ENCODE measurements at places on chromosomes 7 and 10.

- peak; percentile 82 for DNase-seq
These were observed 494 bp upstream of the BMPR1A start for GRCh38 chr10:86755740-86756510.

- DNase-seq: no peak
These were observed 2.0 kb upstream of the AKR1B15 start for GRCh38 chr7:134546955-134547354.

DNA sequence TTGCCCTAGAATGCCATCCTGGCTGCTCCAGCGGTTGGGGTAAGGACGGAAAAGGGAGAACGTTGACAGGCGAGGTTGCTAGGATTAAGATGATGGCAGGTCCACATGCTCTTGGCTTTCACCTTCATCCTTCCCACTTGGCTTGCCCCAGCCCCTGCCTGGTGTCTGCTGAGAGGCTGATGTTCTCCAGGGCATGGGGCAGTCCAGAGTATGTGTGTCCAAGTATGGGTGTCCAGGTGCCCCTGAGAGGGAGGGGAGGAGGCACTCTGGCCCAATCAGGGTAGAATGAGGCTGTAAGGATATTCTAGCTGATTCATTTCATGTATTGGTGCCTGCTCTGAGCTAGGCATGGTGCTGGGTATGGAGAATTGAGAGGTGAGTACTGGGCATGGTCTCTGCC is 12.6 kb downstream of the NEURL1 start:
- no peak for DNase-seq

DNA sequence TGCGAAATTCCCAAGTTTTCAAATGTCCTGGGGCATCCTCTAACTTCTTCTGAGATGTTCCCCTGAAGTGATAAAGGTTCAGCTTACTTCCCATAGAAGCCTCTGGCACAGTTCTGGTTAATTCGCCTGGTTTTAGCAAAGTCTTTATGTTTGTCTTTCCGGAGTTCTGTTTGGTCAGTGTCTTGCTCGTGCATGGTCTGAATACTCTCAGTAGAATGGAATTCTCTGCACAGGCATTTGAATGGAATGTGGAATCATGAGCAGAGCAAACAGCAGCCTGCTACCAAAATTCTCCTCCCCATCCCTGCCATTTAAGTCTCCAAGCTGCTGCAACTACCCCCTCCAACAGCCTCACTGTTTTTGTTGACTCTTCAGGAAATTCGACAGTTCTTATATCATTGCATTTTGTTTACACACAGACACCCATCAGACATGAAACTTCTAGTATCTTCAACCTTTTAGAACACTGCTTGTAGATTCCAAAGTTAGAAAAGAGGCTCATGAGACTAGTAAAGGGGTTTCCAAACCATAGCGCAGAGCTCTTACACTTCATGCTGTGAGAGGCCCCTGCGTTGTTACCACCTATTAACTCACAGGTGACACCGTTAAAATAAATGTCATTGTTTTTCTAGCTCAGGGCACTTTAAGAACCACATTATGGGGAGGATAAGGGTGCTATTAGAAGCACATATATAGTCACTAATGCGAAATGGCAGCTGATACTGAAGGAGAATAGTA is 129.7 kb downstream of the PLCE1 start:
- DNase-seq: peak; percentile 93

GRCh38 chr7:33517191-33517590 is 387.8 kb downstream of the BBS9 start:
- no peak for DNase-seq

DNA sequence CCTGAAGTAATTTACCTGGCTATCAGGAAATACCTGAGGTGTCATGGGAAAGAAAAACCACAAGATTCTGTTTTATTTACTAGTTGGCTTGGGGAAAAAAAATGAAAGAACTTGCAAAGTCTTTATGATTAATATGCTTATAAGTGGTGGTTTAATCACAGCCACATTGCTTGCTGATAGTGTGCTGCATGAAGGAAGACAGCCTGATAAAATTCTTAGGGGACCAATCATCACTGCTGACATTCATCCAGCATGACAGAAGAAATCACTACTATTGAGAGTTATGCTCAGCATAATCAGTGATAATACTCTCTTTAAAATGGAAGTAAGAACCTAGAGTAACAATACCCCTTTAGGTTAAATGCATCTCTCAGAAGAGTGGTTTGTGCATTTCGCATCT is 150.2 kb upstream of the LRRN3 start:
- DNase-seq: peak; percentile 31

- no peak for DNase-seq
These were observed 1.5 kb upstream of the PHF14 start for GRCh38 chr7:10972174-10972573.

DNA sequence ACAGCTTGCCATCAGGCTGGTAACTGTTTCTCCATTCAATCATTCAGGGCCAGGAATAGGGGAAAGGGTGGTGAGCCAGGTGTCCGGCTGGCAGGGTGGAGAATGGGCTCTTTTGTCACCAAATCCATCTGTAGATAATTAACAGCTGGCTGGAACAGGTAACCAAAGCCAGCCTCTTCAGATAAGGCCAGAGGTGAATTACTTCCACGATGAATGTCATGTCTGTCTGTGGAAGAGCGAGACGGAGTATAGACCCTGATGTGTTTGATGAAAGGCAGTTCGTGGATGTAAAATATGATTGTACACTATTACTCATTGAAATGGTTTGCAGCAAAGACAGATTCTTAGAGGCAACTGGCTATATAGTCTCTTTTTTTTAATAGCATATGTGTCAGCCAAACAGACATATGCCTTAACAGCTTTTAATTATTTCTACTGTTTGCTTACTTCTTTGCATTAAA is 149.8 kb downstream of the KLF6 start:
- DNase-seq: no peak

DNA sequence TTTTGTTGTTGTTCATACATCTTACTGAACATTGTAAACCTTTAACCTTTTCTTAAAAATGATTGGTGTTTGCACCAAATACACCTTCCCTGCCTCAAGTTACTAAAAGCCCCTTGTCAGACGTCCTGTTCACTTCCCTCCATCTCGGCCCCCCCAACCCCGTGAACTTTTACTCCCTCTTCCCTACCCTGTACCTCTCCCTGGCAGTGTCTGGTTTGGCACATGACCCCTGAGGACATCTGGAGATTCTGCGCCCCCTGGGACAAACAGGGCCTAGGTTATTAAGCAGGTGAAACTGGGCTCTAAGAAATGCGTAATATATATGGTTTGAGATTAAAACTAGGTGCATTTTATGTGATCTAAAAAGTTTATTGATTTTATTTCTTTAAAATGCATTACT is 1.4 kb downstream of the PPP2R2D start:
- no peak for DNase-seq

DNA sequence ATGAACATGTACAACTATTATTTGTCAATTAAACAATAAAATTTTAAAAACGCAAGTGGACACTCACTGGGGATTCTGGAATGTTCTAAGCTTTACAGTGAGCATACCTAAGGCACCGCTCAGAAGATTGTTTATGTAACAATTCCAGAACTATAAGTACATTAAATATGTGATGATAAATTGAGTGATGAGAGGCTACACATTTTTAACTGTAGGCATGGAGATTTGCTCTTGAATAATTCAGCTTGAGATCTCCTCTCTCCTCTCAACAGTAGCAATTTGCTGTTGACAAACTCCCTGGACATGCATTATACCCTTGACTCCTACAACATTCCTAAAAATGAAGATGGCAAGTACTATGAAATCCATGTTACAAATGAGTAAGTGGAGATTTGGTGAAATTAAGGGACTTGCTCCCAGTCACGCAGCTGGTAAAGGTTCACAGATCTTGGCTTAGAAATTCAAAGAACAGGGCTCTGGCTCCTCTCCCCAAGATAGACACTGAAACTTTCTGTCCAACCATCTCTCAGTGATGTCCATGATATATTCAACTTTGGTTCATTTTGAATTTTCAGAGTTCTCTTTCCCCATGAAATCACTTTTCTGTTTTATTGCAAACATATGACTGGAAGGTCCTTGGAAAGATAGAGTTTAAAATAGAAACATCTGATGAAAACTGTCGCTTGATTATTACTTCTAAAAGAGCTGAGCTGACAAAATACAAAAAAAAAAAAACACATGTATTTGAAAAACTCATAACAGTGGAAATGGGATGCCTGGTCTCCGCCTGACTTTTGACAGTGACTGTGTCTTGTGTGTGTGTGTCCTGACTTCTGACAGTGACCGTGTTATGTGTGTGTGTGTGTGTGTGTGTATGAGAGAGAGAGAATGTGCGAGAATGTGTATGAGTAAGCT is 488.3 kb downstream of the TNS3 start:
- DNase-seq: peak; percentile 64

DNA sequence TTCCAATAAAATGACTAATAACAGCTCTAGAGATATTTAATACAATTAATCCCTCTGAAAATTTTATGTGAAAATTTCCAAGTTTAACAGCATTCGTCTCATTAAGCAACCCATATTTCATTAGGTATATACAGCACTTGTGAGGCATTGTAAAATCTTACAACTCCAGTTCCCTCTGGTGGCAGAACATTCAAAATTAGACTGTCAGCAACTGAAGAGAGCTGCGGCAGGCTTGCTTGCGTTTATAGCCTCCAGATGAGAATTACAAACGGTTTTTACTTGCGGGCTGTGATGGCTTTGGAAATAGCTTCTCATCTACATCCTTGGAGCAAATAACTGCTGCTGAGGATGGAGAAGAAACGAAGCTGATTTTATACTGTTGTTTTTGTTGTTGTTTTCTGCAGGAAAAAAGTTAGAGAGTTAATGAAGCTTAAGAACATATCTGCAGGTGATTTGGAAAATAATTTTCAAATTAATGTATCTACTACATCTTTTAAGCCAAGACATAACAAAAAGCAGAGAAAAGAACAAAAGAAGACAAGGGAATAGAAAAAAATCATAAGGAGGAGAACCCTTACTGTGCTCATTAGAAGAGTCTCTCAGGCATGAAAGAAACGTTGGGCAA is 171.3 kb downstream of the MAGI2 start:
- DNase-seq: peak; percentile 86

DNA sequence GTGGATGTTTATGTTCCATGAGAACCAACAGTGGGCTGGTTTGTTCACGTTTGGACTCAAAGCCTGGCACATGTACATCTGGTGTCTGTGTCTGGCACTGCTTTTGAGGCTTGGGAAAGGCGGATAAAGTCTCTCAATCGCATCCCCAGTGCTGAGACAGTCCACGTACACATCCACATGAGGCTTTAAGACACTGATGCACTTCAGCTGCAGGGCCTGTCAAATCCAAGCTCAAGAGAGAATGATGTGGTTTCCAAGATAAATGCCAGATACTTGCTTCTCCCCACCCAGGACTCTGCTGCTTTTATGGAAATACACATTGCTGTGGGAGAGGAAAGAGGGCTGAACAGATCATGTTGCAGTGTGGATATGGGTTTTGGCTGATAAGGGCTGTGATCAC is 178.4 kb downstream of the ADARB2 start:
- no peak for DNase-seq

DNA sequence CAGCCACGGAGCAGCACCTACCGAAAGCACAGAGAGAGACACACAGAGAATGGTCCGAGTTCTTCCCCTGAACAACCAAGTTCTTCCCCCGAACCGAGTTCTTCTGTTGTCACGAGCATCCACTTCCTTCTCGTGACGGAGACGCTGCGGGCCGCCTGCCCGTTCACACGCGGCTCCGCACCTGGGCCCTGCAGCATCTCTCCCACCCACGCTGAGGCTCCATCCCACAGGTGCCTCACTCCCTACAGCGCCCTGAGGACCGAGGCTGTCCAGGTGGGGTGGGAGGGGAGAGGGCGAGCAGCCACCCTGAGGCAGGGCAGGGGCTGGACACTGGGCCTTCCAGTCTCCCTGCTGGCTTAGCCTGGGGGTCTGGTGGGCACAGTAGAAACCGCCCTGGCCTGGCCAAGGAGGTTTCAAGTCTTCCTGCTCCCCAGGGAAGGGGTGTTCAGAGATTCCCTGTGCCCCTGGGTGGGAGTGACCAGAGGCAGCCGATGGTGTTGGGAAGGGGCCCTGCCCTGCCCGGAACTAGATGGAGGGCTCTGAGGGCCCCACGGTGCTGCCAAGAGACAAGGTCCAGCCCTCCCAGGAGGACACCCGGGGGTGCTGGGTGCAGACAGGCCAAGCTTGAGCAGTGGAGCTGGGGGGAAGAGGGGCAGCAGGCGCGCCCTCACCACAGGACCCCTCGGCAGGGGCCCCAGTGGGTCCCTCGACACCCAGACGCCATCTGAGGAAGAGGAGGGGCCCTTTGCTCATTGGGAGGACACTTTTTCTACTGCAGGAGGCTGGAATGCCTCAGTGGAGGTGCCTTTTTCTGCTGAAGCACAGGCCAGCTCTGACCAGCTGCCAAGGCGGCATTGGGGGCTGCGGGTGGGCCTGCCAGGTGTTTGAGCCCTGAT is 5.2 kb upstream of the NKX6-2 start:
- no peak for DNase-seq

GRCh38 chr10:34911661-34912205 is 96.6 kb upstream of the PARD3 start:
- peak; percentile 29 for DNase-seq

DNA sequence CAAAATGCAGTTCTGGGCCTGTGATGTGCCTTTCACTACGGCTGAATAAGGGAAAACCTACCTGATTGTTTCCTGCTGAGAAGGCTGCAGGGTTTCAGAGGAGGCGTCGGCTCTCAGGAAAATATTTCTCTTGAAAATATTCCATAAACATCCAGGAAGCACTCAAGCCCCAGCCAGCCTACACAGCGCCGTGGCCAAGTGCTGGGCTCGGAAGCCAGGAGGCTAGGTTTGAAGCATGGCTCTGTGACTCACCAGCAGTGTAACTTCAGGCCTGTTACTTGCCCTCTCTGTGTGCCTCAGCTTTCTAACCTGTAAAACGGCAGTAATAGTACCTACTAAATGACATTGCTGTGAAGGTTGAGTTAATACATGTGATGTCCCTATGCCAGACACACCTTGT is 399.1 kb downstream of the GATA3 start:
- DNase-seq: no peak

GRCh38 chr7:87364246-87364645 is 18.8 kb downstream of the CROT start:
- DNase-seq: no peak

GRCh38 chr7:5238500-5238899 is 44.2 kb upstream of the SLC29A4 start:
- DNase-seq: no peak

DNA sequence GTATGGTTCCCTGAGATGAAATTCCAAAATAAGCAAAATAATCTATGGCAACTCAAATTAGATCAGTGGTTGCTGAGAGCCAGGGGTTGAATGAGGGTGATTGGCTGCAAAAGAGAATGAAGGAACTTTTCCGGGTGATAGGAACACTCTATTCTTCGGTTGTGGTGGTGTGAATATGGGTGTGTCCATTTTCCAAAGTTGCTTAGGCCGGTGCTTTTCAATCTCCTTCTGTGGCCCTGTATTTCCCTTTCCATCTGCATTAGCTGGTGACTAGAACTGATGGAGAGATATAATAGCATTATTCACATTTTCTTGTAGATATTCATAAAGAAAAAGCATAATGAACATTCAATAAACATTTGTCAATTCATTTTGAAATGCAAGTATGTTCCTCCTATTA is 382.9 kb downstream of the TFEC start:
- DNase-seq: no peak

DNA sequence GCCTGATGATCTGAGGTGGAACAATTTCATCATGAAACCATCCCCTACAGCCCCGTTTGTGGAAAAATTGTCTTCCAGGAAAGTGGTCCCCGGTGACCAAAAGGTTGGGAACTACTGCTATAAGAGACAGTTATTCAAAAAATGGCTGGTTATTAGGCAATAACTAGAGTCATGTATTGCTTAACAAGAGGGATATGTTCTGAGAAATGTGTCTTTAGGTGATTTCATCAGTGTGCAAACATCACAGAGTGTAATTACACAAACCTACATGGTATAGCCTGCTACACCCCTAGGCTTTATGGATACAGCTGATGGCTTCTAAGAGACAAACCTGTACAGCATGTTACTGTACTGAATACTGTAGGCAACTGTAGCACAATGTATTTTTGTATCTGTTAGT is 71.3 kb upstream of the CSTF2T start:
- peak; percentile 36 for DNase-seq
